ENCODE measurements at places on chromosomes 2 and 18.

- no peak for DNase-seq
Observed at GRCh38 chr2:44912660-44913059, 28.8 kb upstream of the SIX3 start.

GRCh38 chr18:32358075-32358474, 112.6 kb downstream of the GAREM1 start:
- no peak for DNase-seq

DNA sequence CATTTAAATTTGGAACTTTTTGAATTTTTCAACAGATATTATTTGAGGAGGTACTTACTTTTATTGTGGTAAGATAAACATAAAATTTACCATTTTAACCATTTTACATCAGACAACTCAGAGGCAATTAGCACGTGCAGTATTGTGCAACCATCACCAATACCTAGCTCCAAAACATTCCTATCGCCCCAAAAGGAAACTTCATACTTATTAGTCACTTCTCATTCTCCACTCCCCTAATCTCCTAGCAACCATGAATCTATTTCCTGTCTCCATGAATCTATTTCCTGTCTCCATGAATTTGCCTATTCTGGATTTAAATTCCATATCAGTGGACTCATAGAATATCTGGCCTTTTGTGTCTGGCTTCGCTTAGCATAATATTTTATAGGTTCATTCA, 69.9 kb upstream of the FAM136A start:
- DNase-seq, result no peak

DNA sequence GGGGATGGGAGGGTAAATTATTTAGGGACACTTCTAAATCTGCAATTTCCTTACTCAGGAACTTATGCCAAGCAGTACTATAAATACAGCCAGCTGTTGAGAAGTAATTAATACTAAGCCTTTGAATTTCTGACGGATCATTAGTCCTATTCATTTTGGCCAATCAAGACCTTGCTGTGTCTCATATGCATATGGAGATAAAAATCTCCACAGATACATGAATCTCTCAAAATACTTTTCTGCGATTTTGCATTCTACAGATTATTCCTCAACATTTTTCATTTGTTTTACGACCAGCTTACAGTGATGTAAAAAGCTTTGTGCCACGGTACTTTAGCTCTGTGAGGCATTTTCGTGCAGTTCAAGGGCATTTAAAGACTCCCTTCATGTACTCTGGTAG, 16.7 kb downstream of the LANCL1 start:
- DNase-seq, result no peak

DNA sequence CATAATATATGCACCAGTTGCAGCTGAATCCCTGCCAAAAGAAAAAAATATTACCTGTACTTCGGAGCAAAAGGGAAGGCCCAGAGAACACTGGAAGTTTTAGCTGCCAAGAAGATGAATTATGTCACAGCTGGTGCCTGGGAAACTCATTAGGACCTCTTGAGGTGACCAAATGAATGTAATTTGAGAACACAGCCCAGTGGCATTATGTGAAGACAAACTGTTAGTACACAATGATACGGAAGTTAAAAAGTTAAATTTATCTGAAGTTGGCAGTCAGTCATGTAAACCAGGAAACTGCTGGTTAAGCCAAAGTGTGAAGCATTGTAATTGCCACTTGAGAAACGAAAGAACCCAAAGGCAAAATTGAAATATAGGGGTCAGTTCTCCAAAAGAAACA, 80.7 kb downstream of the EML4 start:
- no peak for DNase-seq

DNA sequence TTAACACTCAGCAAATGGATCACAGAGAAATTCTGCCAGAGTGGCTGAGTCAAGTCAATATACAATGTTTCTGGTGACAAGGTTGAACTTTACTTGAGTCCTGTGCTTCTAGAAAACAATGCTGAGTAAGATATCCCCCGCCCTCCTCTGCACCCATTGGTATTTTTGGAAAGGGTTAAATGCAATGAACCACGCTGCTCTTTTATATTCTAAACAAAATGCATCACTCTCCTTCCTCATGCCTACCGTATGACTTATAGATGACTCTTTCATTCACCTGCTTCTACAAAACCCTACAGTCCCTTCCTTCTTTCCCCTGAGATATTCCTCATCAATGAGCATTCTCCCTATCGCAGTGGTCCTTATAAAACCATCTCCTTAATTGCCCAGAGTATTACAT, 168.8 kb downstream of the TXNL1 start:
- no peak for DNase-seq

DNA sequence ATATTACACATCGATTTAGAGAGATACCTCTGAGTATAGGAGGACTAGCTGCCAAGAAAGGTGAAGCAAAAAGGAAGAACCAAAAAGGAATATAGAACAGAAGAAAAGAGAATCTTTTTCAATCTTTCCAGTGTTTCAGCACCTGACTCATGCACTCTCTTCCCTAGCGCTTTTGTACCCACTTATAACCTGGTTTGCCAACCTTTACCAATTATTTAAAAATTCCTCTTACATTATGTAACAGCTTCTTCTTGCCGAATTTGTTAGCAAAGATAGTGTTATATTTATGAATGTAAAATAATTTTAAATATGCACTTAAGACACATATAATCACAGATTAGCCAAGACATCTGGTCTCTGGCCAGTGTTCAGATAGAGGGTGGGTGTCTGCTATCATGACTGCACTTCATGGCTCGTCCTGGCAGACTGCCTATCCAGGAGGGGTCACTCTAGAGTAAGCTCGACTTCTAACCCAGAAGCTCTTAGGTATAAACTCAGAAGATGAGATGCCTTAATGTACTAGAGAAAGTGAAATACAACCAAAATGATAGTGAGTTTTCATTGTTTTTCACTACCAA, 122.9 kb downstream of the ATAD2B start:
- no peak for DNase-seq

DNA sequence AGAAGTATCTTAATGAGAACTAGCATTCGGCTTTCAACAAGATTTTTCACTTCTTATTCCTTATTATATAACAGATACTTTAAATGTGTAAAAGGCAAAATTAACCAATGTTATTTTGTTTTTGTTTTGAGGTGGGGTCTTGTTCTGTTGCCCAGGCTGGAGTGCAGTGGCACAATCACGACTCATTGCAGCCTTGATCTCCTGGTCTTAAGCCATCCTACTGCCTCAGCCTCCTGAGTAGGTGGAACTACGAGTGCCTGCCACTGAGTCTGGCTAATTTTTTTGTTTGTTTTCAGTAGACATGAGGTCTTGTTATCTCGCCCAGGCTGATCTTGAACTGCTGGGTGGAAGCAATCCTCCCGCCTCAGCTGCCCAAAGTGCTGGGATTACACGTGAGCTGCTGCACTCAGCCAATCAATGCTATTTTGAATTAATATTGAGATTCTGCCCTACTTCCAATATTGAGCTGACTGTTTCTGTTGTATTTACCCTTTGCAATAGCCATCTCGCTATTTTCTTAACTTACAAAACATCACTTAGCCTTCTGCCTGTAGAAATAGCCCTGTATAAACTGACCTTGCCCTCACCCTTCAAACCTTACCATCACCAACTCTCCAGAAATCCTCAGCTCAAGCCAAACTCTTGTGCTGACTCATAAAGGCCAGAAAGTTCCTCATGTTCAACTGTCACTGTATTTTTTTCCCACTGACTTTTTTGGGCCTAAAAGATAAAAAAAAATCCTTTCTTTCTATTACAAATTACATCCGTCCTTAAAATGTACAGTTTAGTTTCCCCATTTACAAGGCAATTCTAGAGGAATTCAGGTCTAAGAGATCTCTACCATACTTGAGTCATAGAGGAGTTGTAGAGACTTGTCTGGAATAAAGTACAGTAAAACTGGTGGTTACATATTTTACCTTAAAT, 94.3 kb downstream of the OLA1 start:
- no peak for DNase-seq

DNA sequence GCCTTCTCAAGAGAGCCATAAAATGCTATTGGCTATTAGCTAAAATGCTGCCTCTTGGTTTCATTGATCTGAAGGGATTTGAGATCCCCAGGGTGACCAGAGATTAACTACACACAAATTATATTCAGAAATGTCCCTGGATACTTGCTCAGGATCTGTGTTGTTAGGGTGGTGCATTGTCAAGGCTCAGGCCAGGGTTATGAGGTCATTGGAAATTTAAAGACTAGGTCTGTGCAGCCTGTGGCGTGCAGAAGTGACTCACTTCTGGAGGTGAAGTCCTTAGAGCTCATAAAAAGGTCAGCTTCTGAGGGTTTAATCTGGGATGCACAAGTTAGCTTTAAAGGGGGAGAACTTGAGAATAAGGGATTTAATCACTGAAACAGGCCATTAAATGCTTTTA, 23.5 kb downstream of the LRRTM1 start:
- DNase-seq, result no peak

DNA sequence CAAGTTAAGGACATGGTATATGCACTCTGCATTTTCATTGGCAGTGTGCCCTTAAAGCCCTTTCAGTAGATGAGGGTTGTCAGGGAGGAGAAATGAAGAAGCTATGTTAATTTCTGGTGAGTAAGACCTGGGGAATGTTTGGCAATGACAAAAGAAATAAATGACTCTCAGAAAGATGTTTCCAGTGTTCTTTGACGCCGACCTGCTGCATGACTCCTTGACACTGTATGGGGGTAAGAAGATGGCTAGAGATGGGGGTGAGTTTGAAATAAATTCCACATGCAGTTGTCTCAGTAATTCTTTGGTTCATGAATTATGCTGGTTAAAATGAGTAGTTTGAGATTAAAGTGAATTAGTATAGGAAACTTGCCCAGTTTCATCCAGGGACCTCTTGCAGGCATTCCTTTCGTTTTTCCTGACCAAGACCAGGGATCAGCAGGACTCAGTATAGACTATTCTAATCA, 5.9 kb downstream of the CCDC121 start:
- no peak for DNase-seq

DNA sequence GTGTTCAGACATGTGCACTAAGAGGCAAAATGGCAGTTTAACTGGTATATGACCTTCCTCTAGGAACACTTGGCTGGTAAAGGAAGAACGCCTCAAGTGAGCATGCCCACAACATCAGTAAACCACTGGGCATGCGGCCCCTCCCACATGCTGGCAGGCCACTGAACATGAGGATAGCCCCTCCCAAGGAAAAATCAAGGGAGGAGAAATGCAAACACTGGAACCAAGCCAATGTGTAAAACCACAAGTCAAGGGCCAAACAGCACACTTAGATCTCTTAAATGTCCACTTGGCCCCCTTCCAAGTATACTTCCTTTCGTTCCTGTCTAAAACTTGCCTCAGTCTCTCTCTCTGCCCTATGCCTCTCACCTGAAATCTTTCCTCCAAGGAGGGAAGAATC, 980.8 kb downstream of the TSN start:
- DNase-seq, result no peak

DNA sequence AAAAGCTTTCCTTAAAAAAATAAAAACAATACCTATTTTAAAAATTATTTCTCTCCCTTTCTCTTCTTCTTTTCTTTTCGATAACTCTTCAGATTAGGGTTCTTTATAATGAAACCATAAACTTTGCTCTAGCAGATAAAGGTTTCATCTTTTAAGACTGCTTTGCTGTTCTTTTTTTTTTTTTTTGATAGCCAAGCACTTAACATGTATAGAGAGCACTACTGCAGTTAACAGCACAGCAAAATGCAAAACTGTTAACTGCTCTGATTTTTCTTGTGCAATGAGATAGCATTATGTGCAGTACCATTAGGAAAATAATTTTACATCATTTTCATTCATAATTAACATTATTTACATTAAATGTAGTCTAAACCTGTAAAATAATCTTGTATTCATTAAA, 36.3 kb downstream of the GALNT1 start:
- DNase-seq, result no peak
